ENCODE measurements at places on chromosomes 5 and 9.

GRCh38 chr5:69331528-69332445 lies 814 bp downstream of the CCDC125 start:
- DNase-seq: no peak

- DNase-seq: no peak
These were observed 17.3 kb downstream of the TLN1 start for GRCh38 chr9:35714579-35715252.

DNA sequence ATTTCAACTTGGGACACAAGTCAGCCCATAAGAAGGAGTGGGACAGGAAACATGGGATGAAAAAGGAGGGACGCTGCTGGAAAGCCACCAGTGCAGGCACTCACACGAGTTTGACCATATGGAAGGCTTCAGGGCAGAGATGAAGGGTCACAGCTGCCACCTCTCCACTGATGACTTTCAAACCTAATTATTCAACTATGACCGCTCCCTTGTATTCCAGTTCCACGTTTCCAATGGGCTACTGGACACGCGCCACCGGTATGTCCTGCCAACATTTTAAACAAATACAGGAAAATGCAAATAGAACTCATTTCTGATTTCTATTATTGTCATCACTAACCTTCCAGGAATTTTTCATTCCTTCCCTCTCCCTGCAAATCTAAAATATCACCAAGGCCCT lies 134.7 kb downstream of the SLC1A3 start:
- no peak for DNase-seq

DNA sequence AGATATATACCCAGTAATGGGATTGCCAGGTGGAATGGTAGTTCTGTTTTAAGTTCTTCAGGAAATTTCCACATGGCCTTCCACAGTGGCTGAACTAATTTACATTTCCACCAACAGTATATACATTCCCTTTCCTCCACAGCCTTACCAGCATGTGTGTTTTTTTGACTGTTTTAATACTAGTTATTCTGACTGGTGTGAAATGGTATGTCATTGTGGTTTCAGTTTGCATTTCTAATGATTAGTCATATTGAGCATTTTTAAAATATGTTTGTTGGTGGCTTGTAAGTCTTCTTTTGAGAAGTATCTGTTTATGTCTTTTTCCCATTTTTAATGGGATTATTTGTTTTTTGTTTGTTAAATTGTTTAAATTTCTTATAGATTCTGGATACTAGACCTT lies 208.9 kb downstream of the CFAP90 start:
- no peak for DNase-seq

DNA sequence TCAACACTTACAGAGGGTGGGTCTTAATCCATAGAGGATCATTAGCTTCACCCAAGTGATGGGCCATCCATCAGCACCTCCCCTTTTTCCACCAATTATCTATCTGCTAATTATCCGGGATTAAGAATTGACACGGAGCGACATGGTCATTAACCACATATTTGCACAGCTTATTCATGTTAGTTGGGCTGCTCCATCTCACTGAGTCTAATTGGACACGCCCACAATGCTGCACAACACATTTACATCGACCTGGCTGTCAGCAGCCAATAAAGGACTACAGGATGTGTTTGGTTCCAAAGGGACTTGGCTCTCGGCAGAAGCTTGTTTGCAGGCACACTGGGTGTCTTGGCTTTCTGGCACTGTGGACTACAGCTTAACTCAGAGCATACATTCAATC lies 21.6 kb downstream of the FOXE1 start:
- no peak for DNase-seq

DNA sequence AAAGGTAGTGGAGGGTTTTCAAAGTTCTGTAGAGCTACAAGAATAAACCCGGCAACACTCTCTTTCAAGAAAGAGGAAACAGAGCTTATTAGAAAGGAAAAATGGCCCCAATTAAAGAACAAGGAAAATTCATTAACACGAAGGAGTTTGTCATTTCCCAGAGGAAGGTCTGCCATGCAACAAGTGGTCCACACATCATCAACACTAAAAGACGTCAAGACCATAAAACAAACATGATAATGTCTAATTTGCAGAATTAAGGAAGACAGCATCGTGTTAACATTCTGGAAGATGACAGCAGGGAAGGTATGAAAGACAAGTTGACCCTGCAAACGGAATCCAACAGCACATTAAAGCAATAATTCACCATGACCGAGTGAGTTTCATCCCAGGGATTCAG lies 28.6 kb upstream of the NRARP start:
- no peak for DNase-seq

DNA sequence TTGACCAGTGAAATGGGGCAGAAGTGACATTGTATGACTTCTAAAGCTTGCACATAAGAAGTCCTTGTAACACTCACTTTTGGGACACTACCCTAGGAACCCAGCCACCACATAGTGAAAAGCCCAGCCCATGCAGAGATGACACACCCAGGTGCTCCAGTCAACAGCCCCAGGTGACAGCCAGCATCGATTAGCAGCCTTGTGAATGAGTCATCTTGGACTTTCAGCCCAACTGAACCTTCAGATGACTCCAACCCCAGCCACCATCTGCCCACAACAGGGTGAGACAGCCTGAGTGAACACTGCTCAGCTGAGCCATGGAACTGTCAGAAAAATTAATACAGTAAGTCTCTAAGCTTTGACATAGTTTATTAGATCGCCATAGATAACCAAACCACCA lies 458.6 kb downstream of the ZSWIM6 start:
- DNase-seq: no peak

- peak; percentile 39 for DNase-seq
These were observed at the start of gene DNM1 for GRCh38 chr9:128203024-128203706. Gene DNM1 (plus strand): TSS chr9:128203379. CDS start chr9:128203471, 92 bp downstream.

DNA sequence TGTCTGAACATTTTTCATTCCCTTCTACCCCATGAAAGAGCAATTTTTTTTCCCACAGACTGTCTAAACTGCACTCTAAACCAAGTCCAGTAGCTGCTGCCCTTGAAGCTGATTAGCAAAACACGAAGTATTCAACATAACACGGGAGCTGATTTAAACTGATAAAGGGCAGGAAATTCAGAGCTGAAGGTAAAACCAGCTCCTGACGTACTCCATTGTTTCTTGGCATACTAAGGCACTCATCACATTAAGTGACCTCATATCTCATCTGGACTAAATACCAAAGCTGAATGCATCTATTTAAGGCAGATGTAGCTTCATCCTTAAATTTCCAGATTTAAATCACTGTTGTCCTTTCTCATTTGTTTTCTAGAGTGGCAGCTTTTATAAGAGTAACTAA lies 12.0 kb downstream of the GDF9 start:
- no peak for DNase-seq

- DNase-seq: no peak
These were observed 1271.6 kb downstream of the CDH12 start for GRCh38 chr5:21581508-21581907.
